ENCODE measurements at places on chromosomes 1 and 21.

DNA sequence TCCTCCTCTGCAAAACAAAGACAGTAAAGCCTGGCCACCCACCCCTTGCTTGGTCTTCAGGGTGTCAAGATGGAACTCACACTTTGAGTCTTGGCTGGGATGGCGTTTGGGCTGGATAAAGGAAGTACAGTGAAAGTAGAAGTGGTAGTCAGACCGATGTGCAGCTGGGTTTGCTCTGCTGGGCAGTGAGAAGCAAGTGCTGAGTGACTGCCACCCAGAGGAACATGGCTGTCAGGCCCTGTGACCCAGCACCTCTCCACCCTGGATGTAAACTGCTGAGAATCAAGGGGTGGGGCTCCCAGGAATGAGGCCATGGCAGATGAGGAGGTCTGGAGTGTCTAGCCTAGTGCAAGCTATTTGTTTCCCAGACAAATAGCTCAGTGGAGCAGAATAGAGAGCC is 51.2 kb downstream of the POFUT2 start:
- DNase-seq, result no peak

- no peak for DNase-seq
Measured at GRCh38 chr21:33008333-33009051, 17.2 kb upstream of the OLIG2 start.

DNA sequence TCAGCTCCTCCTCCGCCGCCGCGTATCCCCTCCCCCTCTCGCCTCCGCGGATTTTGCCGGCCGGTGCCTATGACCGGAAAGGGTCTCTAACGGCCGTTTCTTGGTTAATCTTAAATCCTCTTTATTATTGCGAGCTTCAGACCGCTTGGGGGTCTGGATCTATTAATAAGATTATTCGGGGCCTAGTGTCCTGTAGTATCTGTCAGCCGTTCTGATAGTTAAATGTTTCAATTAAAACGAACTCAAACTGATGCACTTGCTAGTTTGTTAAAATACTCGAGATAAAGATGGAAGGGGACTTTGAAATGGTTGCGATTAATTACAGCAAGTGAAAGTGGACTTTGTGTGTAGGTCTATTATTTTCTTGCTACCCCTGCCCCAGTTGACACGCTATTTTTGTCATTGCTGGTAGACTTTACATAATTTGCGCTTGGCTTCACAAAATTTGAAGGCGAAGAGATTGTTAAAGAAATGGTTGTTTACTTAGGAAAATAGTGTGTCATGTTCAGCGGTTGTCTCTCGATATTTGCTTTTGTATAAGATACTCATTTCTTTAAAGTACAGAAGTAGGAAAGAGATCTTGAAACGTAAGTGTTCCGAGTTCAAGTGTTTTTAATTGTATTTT is 779 bp downstream of the SON start:
- DNase-seq, result no peak

DNA sequence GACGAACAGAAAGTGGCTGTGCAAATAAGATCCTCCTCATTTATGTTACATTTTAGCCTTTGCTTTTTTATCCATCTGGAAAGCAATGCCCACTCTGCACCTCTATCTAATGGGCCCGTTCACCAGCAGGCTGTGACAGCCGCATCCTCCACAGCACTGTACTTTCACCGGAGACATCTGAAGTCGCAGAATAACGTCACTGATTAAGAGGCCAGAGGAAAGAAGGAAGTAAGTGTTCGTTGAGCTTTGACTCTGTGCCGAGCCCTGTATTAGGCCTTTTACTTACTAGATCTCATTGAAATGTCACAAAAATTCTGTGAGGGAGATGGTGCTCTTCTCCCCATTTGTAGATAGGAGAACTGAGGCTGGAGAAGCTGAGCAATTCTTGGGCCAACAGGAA is 62.3 kb downstream of the KAZN start:
- no peak for DNase-seq

GRCh38 chr1:240492832-240493440 is 119.0 kb downstream of the GREM2 start:
- no peak for DNase-seq

DNA sequence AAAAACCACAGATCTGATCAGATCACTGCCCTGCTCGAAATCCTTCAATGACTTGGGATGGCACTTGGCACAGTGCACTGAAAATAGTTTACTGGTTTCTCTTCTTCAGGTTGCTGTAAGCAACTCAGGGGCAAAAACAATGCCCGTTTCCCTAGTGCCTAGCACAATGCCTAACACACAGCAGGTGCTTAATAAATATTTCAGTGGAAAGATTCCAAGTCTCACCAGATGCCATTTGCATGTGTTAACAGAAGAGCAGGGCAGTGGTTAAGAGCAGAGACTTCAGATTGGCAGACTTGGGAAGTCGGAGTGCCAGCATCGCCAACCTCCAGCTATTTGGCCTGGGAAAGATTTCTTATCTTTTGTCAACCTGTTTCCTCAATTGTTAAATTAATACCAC is 10.9 kb upstream of the METTL25B start:
- no peak for DNase-seq

- DNase-seq, result no peak
Measured at GRCh38 chr1:24266998-24267397, 52.2 kb upstream of the GRHL3 start.

DNA sequence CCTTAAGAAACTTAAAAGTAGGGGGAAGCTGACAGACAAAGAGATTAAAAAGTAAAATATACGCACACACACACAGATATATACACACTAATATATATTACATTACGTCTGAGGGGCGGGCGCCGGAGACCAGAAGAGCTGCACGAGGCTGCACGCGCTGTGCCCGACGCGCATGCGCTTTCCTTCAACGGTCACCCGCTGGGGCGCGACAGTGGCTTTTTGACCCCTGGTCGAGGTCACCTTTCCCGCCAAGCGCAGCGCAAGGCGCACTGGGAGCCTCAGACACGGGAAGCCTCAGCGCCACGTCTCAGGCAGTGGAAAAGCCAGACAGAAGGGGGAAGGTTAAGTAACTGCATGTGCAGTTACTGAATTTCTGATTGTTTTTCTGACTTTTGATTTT is at the start of gene HORMAD1:
TSS of gene HORMAD1 (minus strand) at position 193 of the 400 bp plus-strand sequence. CDS start 1,390 bp downstream, outside the sequence.
- DNase-seq, result no peak

DNA sequence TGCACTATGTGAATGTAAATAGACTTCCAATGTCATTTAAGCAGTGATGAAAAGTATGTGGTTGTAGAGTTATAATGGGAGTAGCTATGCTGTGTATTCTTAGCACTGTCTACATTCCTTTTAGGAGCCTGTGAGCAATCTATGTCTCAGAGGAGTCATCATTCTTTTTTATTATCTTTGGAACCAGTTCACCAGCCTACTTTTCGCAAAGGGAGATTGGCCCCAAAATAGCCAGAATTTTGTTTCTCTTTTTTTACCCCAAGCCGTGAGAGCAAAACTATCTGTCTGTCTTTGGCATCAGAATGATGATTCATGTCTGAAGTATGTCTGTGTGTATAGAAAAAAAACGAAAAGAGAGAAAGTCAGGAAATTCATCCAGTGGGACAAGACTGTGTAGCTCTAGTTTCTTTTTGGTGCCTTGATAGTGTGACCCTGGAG is 44.2 kb downstream of the OSBPL9 start:
- DNase-seq, result peak; percentile 93

- DNase-seq, result no peak
Measured at GRCh38 chr1:18481190-18481920, 625 bp downstream of the KLHDC7A start.

GRCh38 chr1:156747742-156748669 is 3.5 kb downstream of the HDGF start:
- no peak for DNase-seq

- DNase-seq, result no peak
Measured at GRCh38 chr1:160018900-160019299, 12.9 kb downstream of the PIGM start.

- DNase-seq, result no peak
Measured at GRCh38 chr1:226129230-226129629, 57.3 kb downstream of the ACBD3 start.

- no peak for DNase-seq
Measured at GRCh38 chr1:195954848-195955247, 653.4 kb downstream of the KCNT2 start.

GRCh38 chr1:170749959-170750358 is 86.0 kb downstream of the PRRX1 start:
- no peak for DNase-seq

- DNase-seq, result peak; percentile 79
Measured at GRCh38 chr1:245874942-245875580, 632.0 kb downstream of the SMYD3 start.

- DNase-seq, result no peak
Measured at GRCh38 chr1:168084396-168085231, 52.1 kb downstream of the GPR161 start.
